ENCODE measurements at places on chromosomes 12 and 14. TPM values are rescaled to one million over a fixed set of nuclear protein-coding genes. Genes with fewer than 3 reads are reported as not detected.

The TGM1 gene
- total RNA-seq: 49.7 TPM

The SYT10 gene
- total RNA-seq: not detected

The SLC22A17 gene
- 8.0 TPM for total RNA-seq

- no peak for DNase-seq
Observed at GRCh38 chr14:105290621-105291346, 10.0 kb downstream of the BRF1 start.

DNA sequence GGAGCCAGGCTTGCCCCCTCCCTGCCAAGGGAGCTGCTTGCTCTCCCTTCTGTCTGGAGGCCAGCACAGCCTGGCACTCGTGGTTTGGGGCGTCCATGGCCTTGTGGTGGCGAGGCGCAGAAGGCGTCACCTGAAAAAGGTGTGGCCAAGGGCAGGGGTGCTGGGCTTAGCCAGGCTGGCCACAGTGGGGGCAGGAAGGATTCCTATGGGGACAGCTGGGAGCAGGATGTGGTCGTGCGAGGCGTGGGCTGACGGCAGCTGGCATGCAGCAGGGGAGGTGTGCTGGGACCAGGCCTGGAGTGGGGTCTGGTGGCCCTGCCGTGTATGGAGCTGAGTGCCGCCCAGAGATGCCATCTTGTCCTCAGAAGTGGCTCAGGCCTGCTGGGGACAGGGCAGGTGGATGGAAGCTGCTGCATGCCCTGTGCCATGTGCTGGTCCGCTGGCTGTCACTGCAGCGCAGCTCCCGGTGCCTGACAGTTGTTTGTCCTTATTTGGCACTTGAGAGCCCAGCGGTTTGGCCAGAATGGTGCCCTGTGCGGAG lies 30.0 kb downstream of the SH2B3 start:
- no peak for DNase-seq

DNA sequence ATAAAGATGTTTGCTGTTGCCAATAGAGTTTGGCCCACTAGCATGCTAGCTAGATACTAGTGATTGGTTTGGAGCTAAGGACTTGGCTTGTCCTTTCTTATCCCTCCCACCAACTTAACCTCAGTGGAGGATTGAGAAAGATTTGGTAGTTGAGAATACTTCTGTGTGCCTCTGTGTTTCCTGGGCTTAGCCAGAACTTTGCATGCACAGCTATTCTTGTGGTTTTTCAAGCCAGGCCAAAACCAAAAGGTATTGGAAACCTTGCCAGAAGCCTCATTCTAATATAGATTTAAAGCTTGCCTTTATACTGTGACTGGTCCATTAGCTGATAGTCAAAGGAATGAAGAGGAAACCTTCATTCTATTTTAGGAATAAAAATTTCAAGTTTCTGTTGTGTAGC lies 188.5 kb downstream of the CCDC91 start:
- DNase-seq: no peak

GRCh38 chr12:96375841-96376604 lies 24.2 kb downstream of the CDK17 start:
- no peak for DNase-seq

DNA sequence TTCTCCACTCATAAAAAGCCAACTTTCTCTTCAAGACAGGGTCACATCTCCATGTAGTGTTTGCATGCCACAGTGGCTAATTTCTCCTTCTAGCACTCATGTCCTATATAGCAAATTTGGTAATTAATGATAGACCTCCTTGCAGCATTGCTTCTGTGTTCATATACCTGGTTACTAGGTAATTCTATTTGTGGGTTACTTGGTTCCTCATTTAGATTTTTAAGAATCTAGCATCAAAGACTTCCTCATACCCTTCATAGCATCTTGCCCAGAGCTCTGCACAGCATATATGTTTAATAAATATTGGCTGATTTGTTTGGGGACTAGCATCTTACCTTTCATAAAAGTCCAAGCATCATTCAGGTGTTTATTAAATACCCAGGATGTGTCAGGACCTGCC lies 152.1 kb downstream of the DUSP6 start:
- no peak for DNase-seq

- no peak for DNase-seq
Observed at GRCh38 chr14:56515739-56516138, 63.9 kb upstream of the TMEM260 start.

DNA sequence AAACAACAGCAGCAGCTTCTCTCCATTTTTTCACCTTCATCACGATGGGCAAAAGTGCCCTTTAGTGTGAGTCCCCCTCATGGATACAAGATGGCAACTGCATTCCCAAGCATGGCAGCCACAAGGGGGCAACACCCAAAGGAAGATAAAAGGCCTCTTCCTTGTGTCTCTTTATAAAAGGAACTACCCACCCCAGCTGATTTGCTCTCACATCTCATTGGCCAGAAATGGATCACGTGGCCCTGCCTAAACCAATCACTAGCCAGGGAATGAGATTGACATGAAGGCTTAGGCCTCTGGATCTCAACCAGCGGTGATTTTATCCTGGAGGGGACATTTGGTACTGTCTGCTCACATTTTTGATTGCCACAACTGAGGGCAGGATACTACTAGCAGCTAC lies 21.9 kb upstream of the IFT81 start:
- no peak for DNase-seq
